ENCODE measurements at places on chromosomes 2 and 18.

GRCh38 chr2:111176867-111177266, 56.2 kb downstream of the BCL2L11 start:
- no peak for DNase-seq

GRCh38 chr2:38030635-38031355, 45.2 kb downstream of the CYP1B1 start:
- DNase-seq, result no peak

DNA sequence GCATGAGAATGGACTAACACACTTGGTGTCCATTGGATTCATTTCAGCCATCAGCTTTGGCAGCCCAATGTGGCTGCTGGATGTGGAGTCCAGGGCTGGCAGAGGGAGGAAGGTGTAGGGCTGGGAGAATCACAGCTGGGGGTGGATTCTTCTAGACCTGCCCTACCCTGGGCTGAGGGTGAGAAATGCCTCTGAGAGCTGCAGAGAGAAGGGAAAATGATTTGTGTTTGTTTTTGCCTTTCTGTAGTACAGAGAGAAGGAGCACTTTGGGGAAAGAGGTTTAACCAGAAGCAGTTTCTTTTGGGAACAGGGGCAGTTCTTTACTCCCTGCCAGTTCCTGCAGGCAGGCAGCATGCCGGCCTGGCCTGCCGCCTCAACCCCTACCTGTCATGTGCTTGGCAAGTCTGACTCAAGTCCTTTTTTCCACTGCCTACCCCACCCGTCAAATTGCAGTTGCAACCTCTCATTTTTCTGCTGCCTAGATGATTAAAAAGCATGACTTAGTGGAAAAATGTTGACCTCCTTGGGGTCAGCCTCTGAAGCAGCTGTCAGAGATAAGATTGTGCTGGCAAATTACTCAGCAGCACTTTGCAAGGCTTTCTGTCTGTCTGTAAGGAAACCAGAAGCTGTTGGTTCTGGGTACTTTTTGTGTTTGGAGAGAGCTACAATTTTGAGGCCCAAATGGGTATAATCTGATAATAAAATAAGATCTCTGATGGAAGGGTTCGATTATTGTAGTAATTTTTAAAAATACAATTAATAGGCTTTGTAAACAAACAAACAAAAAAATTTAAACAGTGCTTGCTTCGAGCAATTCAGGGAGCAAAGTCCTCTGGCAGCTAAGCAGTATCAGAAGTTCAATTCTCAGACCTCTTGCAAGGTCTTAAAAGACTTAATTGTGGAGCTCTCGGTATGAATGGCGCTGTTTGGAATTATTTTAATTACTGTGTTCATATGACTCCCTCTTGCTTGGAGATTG, 21.7 kb downstream of the LBH start:
- DNase-seq, result peak; percentile 95

GRCh38 chr2:149814049-149814448, 226.5 kb upstream of the MMADHC start:
- no peak for DNase-seq

DNA sequence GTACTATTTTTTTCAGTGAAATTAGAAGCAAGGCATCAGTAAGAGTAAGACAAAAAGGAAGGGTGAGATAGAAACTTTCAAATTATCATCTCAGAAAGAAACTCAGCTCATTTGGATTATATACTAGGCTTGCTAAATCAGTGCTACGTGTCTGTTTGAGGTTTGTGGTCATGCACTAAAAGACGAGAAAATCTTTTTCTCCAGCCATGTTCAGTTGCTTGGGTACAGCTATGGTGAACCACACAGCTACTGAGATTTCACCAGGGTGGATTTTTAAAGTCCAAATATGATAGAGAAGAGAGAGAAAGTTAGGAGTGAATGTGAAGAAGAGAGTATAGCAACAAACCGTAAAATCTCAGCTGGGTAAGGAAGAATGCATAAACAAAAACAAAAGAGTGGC, 161.6 kb downstream of the PTH2R start:
- DNase-seq, result no peak

- DNase-seq, result no peak
These were observed 267.0 kb upstream of the HS6ST1 start for GRCh38 chr2:128585706-128586105.

DNA sequence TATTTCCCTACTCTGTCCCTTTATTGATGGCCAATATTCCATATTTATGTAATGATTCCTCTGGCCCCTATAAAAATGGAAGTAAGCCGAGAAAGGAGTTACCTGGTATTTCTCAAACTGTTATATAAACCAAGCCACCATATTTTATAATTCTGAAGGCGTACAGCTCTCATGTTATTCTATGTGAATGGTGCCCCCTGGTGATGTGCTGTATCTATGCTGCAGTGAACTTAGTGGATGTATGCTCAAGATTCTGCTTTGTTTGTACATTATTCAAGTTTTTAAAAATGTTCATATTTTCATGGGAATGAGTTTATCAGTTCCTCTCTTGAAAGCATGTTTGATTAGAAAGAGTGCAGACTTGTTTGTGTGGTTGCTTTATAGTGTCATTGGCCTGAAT, 194.5 kb upstream of the LRRTM1 start:
- DNase-seq, result peak; percentile 45

- no peak for DNase-seq
These were observed 766 bp downstream of the SNTG2 start for GRCh38 chr2:951224-952006.

- no peak for DNase-seq
These were observed 86.9 kb upstream of the DTNB start for GRCh38 chr2:25760297-25760696.

GRCh38 chr2:233439191-233439590, 84.9 kb downstream of the DGKD start:
- peak; percentile 26 for DNase-seq

DNA sequence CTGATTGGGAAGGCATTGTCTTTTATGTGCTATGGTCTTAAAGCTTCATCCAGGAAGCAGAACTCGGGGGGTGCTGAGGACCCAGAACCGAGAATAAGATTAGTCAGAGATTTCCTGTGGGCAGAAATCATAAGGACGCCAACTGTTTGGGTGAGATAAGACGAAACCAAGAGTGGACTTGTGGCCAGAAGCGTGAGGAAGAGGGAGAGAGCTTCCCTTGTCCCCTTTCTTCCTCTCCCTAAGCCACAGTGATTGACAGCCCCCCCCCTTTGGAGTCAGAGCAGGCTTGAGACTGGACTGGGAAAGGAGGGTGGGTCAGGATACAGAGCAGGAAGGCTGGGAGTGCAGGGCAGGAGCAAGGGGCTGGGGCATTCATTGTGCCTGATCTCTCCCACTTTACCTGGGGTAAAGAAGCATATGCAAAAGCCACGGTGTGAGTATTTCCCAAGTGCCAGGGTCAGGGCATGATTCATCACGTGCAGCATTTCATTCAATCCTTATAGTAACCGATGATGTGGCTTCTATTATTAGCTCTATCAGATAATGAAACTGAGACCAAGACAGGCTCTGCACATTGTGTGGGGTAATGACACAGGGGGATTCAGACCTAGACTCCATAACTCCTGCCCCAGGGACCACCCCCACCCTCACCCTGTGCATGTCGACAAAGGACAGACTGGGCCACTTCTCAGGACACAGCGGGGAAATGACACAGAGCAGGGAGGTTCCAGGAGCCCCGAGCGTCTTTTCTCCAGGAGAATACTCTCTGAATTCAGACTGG, 3.0 kb upstream of the IL1RN start:
- no peak for DNase-seq

- no peak for DNase-seq
These were observed 166.9 kb downstream of the MSH2 start for GRCh38 chr2:47569658-47570475.

GRCh38 chr2:96870626-96871255, 861 bp upstream of the SEMA4C start:
- DNase-seq, result peak; percentile 70

DNA sequence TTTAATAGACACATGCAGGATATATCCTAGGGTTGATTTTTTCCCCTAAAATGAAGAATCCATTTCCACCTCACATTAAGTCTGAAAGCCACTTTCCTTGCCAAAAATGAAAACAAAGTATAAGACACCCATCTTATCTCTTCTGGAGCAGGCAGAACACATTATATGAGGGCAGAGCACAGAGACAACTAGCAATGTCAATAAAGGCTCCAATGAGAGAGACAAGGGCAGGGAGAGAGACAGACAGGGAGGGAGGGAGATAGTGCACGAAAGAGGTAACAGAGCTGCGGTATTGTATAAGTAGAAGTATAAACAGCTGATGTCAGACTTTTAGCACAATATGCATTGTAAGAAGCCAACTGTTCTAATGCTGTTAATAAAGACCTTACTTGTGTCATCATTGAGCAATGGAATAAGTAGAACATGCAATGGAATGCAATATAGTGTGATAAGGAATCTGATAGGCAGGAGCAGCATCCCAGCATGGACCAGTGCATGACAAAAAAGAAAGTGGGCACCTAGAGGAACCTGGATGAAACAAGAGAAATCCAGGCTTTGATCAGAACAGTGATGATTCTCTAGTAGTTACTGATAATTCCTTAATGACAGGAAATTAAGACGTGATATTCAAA, 150.6 kb upstream of the TCF4 start:
- no peak for DNase-seq

GRCh38 chr2:4107179-4107578, 403.8 kb downstream of the DCDC2C start:
- DNase-seq, result no peak

GRCh38 chr2:31140151-31140550, 1.9 kb upstream of the GALNT14 start:
- no peak for DNase-seq

DNA sequence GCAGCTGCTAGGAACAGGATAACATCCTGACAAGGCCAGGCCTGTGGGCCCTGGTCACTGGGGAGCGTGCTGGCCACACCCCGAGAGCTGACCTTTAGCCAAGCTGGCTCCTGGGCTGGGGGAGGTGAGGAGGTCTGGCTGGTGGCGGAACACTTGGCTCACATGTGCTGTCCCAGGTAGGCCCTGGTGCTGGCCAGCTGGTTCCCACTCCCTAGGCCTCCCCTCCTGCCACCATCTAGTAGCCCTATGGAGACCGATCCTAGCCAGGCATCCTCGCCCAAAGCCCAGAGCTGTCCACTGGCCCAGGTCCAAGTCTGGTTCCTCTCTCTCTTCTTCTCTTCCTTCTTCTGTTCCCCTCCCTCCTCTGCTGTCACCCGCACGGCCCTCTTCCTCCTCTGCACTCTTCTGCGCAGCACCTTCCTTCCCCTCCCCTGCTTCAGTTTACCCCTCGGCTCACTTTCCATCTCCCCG, 52.4 kb downstream of the TNS1 start:
- no peak for DNase-seq

- DNase-seq, result no peak
These were observed 72.9 kb downstream of the TSN start for GRCh38 chr2:121828281-121828731.

- DNase-seq, result no peak
These were observed 70.3 kb upstream of the SMAD7 start for GRCh38 chr18:49021076-49021432.

GRCh38 chr2:184455624-184456023, 142.7 kb upstream of the ZNF804A start:
- no peak for DNase-seq

- DNase-seq, result no peak
These were observed 144.2 kb downstream of the SETBP1 start for GRCh38 chr18:44824884-44825283.

DNA sequence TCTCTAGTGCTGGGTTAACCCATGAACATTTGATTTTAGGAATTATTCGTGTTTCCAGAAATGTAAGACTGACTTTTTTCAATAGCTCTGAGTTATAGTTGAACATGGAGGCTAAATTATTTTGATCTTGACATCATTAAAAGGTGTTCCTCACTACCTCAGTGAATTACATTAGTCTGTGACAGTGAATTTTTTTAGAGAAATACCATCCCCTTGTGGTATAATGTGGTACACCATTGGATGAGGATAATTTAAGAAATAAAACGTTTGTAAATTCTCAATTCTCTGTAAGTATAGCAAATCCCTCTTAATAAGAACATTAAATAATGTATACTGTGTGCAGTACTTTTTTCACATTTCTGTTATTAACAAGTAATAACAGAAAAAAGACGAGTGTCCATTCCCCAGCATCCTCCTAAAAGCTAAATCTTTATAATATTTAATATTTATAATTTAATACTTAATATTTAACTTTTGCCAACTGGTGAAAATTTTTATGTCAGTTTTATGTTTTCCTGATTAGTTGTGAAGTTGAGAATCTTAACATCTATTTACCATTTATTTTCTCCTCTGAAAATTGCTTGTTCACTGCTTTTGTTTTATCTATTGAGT, 70.3 kb upstream of the CWC22 start:
- no peak for DNase-seq

DNA sequence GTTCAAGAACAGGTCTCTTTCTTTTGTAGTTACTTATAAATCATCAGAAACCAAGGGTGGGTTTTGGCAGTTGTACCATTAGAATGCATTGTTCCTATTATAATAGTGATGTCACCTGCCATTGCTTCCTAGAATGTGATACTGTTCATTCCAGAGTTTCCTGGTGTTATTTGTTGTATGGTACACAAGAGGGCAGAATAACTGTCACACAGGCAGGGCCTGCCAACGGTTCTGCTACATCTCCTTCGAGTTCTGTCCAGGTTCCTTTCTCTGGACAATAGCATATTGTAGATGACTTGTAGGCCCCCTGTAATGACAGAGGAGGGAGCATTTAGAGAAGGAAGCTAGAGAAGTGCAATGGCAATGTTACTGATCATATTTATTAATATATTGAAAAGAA, 98.3 kb downstream of the KLHL14 start:
- no peak for DNase-seq

GRCh38 chr2:240247241-240247867, 106.9 kb upstream of the OTOS start:
- DNase-seq, result no peak

DNA sequence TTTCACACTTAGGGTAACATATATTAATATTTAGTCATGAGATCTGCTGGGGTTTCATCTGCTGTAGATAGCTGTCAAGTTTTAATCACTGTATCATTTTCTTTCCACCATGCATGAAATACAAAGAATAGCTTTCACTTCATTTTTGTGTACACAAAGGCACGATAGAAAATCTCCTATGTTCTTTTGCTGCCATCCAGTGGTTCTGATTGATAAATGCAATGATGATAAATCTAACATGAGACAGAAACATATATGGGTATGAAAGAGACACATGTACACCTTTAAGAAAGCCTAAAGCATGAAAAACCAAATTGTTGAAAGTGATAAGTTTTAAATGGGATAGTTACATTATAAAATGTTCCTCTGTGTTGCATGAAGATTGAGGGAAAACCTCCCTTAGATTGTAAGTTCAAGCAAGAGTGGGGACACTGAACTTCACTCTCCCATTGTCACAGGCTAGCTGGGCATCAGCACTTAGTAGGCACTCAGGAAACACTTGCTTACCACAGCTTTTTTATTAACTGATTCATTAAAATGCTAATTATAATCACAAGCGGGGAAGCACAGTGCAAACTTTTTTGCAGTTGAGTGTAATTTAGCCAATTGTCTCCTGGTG, 31.2 kb downstream of the C1D start:
- DNase-seq, result peak; percentile 81

- DNase-seq, result no peak
These were observed 99.0 kb downstream of the SNTG2 start for GRCh38 chr2:1049691-1050090.

DNA sequence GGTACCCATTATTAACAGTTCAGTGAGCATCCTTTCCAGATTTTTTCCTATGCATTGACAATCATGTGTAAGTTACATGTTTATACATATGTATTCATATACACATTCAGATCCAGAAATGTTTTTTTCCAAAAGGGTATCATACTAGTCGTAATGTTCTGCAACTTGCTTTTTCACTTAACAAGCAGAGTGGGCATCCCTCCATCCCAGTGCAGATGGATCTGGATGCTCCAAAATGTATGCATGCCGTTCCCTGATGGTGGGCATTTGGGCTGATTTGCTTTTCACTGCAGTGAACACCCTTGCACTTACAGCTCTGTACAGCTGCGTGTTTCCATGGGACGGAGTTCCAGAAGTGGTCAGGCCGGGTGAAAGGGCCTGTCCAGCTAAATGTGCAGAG, 57.0 kb downstream of the DNMT3A start:
- no peak for DNase-seq

All from umbilical cord (tissue), 2 donors.